Activated CD8-positive, alpha-beta memory T cell treated with anti-CD3 and anti-CD28 coated beads for 1 hour (primary cell): ENCODE measurements at places on chromosomes 2 and 18.

DNA sequence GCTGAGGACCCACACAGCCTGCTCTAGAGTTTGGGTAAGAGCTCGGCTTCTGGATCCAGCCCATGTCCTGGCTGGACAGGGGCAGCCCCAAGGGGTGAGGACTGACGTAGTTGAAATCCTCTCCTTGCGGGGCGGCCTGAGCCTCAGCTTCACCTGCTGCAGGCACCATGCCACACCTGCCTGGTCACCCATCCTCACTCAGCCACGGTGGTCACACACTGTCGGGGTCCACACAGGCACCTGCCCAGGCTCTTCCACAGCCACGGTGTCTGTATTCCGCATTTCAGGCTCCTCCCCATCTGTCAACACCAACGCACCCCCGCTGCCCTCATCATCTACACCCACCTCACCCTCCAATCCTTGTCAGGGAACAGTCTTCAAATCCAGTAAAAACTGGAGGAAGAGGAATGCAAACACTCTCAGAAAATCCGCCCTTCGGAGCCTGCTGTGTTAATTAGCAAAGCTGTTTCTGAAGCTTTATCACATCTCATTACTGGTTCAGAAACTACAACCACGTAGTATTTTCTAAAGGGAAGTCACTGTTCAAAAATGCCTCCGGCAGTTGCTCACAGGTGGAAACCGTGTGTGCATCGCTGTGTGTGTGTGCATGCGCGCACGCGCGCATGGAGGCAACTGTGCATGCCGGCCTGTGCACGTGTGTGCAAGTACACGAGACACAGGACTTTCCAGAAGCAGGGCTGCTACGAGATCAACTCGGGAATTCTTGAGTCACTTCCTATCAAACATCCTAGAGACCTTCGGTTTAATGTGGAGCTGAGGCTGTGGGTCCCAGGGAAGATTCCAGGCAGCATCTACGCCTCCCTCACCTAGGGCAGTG lies 38.2 kb downstream of the SLC66A2 start:
- no peak for DNase-seq

GRCh38 chr2:100408941-100409340 lies 8.5 kb downstream of the CHST10 start:
- DNase-seq: no peak

GRCh38 chr2:134336921-134337320 lies 83.0 kb downstream of the MGAT5 start:
- DNase-seq: no peak

DNA sequence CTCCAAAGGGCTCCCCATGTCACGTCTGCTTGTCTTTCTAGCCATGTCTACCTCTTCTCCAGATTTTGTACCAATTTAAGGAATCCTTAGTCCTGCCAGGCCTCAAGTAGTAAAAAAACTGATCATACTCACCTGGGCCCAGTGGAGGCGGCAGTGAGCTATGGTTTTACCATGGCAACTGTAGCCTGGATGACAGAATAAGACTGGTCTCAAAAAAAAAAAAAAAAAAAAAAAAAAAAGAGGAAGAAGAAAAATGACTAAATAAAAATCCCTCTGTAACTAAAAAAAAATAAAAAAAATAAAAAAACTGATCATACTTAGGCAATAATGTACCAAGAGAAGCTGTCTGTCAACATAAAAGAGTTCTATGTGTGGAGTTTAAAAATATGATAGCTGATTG lies 221.6 kb downstream of the NR4A2 start:
- DNase-seq: no peak

- DNase-seq: no peak
Observed at GRCh38 chr2:149442346-149442745, 112.0 kb downstream of the LYPD6 start.

- no peak for DNase-seq
Observed at GRCh38 chr2:176833671-176834070, 378.9 kb upstream of the HNRNPA3 start.

- no peak for DNase-seq
Observed at GRCh38 chr2:64234150-64234549, 89.9 kb upstream of the PELI1 start.

DNA sequence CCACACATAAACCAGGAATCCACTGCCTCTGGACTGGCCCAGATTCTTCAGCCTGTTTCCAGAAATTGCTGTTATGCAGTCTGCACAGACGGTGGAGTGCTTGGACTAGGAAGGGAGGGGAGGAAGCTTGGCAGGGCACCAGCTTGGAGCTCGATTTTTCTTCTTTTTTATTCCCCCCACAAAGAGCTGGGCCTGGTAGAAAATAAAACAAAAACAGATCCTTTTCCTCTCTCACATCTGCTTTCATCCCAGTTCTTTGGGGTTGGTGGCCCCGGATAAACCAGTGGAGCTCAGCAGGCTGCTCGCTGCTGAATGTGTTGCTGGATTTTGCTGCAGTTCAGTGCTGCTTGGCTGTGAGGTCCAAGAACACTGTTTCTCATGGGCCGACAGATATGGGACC lies 16.0 kb downstream of the LRRTM1 start:
- DNase-seq: no peak

GRCh38 chr2:183678908-183679307 lies 554.7 kb downstream of the NUP35 start:
- DNase-seq: no peak

DNA sequence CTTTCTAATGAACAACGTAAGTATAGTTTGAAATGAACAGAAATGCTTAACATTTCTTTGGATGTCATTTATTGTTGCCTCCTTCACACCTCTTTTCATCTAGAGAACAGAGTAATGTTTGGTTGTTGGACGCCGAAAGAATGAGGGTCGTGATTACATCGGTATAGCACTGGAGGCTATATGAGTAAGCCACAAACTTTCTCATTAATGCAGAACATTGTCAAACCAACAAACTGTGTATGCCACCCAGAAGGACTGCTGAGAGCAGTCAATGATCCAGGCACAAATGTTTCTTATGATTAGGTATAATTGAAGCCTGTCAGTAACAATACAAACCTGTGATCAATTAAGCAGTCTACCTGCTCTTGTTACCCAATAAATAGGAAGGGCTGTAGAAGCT lies 1494.7 kb upstream of the NXPH2 start:
- no peak for DNase-seq
